ENCODE measurements at places on chromosomes 12 and 14.
A peak's percentile ranks its signal among the peaks of the same experiment; 100 is the strongest.

- no peak for DNase-seq
Observed at GRCh38 chr12:107442326-107442987, 243.1 kb upstream of the PWP1 start.

DNA sequence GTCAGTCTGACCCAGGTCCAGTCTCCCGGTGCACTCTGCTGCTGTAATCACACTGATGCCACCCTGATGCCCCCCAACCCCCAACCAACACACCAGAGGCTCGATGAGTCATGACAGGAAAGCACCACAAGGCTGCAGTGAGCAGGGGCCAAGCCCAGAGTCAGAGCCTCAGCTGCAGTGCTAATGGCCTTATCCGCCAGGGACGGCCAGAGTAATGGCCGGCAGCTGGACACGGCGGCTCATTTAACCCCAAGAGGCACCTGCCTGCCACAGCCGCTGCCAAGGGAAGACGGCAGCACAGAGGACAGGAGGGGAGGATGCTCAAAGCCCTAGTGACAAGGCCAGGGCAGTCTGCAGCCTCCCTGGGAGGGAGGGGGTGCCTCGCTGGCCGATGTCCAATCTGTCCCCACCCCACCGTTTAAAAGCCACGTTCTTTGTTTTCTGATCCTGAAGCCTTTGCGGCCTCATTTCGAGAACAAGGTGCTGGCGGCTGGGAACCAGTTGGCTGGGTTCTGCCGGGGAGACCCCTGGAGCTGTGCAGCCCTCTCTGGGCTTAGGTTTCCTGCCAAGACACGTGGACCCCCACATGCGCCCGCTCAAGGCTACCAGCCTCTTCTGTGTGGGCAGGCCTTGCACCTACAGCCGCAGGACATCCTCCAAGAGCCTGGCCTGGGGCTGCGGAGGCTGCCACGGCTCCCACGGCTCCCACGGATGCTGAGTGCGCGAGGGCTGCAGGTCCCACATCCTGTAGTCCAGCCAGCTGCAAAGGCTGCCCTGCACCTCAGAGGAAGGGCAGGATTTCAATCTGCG lies 13.1 kb downstream of the CCDC85C start:
- no peak for DNase-seq

GRCh38 chr12:57813971-57814772 lies 4.4 kb downstream of the AVIL start:
- no peak for DNase-seq

GRCh38 chr14:24634158-24634557 lies at the start of gene GZMB:
Gene GZMB (minus strand): TSS chr14:24634190. CDS start chr14:24634160, 30 bp downstream.
- DNase-seq = peak; percentile 87

DNA sequence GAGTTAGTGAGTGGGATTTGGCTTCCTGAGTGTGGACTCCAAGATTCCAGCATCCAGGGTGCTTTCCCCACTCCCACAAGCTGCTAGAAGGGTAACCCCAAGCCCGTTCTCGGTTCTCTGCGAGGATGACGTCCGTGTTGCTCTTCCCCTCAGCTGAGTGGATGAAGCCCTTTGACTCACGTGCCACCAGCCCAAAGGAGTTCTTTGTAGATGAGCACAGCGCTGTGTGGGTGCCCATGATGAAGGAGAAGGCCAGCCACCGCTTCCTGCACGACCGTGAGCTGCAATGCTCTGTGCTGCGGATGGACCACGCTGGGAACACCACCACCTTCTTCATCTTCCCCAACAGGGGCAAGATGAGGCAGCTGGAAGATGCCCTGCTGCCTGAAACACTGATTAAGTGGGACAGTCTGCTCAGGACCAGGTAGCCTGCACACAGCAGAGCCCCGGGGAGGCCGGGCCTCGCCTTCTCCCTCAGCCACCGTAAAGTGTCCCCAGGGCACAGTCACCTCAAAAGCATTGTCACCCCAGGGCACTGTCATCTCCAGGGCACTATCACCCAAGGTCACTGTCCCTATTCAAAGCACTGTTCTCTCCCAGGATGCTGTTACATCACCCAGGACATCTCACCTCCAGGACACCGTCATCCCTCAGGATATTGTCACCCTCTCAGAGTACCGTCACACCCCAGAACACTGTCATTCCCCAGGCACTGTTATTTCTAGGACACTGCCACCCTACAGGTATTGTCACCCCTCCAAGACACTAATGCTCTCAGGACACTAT lies 31.3 kb downstream of the SERPINA3 start:
- no peak for DNase-seq

DNA sequence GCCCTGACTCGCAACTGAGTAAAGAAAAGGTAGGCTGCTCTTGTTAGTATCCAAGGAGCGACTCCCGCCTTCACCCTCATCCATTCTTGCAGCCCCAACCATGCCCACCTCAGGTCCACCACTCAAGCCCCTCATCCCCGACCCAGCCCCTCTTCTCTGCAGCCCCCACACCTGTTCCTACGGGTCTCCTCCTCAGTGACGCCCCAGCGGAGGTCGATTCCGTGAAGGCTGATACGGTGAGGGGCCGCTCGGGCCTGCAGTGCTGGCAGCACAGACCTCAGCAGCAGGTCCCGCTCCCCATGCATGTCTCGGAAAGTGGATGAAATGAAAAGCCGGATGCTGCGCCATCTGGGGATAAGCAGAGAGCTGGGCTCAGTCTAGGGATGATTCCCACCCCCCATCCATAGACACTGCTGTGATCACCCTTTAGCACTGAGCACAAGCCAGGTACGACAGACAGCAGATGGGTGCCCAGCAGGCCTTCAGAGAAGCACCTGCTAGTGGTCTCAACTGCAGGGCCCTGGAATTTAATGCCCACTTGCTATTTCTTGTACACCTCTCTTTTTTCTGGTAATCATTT lies 26.9 kb downstream of the TEP1 start:
- DNase-seq = no peak

DNA sequence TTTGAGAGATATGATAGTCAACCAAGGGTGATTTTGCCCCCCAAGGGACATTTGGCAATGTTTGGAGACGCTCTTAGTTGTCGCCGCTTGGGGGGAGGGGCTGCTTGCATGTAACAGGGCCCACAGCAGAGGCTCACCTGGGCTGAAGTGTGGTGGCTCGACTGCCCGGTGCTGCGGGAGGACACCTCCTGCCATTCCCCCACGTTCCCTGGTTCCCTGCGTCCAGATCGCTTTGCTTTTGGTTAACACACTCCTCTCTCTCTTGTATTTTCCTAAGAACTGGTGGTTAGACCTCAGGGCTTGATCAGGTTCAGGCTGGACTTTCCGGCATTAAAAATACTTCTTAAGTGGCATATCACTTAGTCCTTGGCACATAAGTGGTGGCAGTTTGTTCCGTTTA lies 18.9 kb downstream of the PPP2R5C start:
- no peak for DNase-seq

DNA sequence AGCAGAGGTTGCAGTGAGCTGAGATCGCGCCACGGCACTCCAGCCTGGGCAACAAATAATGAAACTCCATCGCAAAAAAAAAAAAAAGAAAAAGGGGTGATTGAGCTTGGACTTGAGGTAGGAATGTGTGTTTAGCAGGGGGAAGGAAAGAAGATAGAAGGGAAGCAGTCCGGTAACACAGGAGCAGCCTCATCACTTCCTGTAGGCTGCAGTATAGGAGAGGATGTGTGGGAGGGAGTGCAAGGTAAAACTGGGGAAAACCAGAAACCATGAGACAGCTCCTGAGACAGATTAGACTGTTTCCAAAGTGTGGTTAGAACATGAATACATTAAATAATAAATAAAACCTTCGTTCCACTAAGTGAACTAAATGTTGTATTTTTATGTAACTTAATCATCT lies 49.2 kb downstream of the FGD4 start:
- DNase-seq = no peak

- DNase-seq = no peak
Observed at GRCh38 chr12:18721452-18721851, 16.4 kb downstream of the PLCZ1 start.

DNA sequence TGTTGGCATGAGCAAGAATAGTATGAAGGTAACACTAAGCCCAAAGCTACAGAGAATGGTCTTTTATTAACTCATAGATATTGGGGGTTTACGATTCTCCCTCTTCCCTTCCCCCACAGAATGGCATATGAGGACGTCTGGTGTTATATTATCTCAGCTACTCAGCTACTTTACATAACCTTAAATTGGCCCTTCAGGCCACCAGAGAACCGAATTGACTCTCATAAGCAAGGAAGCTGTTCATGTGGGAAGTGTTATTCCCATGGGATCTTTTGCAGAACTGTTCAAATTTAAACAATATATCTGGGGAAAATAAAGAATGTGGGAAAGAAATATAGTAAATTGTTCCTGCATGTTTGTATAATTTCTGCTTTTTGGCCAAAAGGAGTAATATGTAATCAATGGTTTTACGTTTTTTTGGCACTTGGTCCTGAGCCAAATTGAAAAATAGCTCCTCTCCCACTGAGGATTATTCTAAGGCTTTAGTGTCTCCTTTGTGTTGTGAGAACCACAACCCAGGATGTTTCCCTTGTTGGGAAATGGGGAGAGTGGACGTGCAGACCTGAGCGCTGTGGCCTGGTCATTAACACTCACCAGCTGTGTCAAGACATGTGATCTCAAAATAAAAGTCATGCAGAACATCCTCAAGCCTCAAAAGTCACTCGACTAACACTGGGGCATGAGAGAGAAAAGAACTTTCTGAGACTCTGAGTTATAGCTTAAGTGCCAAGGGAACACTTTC lies 31.8 kb upstream of the CMAS start:
- DNase-seq = no peak

DNA sequence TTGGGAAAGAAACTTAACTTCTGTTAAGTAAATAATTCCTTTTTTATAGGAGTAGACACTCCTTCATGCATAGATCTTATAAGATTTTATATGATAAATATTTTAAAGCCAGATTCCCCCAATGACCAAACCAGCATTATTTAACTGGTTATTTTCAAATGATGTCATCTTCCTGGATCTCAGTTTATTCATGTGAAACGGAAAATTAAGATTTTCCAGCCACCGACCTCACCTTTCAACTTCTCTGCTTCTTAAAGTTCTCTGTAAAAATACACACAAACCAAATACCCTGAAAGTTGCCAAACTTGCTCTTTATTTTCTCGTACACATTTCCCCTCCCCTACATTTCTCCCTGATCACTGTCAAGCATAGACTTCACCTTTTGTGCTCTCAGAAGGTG lies 364.2 kb downstream of the GALC start:
- DNase-seq = no peak

DNA sequence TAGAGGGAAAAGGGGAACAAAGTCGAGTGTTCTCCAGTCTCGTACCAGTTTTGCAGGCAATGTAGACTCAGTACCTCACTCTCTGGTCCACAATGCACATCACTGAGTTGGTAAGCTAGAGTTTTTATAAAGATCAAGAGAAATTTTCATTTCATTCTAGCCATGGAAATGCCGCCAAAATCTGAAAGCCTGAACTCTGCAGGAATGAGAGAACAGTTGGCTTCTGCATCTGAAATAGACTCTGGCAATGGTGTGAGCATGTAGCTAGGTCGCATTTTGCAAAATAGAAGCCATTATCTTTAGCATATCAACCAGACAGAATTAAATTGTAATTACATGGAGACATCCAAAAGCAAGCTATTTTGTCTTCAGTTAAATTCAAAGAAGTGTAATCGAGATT lies 381.0 kb downstream of the NOVA1 start:
- DNase-seq = no peak

DNA sequence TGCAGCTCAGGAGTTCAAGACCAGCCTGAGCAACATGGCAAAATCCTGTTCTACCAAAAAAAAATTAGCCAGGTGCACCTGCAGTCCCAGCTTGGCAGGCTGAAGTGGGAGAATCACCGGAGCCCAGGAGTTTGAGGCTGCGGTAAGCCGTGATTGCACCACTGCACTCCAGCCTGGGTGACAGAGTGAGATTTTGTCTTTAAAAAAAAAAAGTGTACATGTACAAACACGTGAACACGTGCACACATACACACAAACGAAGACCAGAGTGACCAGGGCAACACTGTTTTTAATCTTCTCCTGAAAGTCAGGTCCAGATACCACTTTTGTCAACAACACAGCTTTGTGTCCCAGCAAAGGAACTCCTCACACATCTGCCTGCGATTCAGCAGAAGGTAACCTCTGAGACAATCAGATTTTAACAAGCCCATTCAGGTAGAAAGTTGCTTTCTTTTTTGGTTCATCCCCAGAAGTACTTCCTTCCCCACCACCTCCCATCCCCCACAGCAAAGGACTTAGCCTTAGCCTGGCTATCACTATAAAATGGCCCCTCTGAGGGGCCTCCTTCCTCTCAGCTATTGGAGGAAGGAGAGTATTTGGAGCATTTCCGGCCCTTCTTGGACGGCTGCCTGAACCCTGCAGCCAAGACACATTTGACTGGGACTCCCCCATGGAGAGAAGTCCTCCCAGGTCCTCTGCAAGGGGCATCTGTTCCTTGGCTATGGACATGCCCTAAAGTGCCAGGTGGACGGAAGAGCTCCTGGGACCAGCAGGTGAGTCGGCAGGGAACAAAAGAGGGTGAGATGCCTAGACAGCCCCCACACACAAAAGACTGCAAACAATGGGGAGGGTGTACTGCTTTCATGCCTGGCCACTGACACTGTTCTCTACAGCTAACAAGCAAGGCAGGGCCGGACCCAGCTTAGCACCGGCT lies 9.8 kb downstream of the CTDSP2 start:
- peak; percentile 45 for DNase-seq

- no peak for DNase-seq
Observed at GRCh38 chr12:117343296-117343695, 18.1 kb downstream of the NOS1 start.

DNA sequence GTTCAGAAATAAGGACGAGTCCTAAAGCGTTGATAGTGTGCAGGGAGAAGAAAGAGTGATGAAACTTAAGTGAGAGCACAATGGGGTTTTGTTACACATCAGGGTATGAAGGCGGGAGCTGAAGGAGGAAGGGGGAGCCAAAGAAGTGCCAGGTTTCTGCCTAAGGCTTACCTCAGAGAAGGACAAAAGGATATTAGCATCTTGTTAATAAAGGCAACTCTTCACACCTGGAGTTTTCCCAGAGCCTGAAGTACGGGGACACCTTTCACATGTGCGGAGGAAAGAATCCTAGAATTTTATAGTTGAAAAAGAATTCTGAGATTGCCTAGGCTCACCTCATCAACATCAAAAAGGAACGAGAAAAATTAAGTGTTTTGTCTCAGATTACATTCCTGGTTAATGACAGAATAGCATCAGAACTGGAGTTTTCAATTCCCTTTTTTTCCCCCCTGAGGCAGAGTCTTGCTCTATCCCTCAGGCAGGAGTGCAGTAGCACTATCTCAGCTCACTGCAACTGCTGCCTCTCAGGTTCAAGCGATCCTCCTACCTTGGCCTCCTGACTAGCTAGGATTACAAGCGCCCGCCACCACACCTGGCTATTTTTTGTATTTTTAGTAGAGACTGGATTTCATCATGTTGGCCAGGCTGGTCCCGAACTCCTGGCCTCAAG lies 2.2 kb upstream of the SAV1 start:
- no peak for DNase-seq

GRCh38 chr14:84433961-84434360 lies 1096.0 kb upstream of the FLRT2 start:
- no peak for DNase-seq

GRCh38 chr12:103810111-103810510 lies 30.9 kb downstream of the NT5DC3 start:
- no peak for DNase-seq

GRCh38 chr12:70966996-70967790 lies 46.7 kb upstream of the PTPRR start:
- no peak for DNase-seq

- DNase-seq = no peak
Observed at GRCh38 chr14:31024010-31024480, 1.4 kb upstream of the AP4S1 start.
